ENCODE measurements at places on chromosomes 1 and 21.

DNA sequence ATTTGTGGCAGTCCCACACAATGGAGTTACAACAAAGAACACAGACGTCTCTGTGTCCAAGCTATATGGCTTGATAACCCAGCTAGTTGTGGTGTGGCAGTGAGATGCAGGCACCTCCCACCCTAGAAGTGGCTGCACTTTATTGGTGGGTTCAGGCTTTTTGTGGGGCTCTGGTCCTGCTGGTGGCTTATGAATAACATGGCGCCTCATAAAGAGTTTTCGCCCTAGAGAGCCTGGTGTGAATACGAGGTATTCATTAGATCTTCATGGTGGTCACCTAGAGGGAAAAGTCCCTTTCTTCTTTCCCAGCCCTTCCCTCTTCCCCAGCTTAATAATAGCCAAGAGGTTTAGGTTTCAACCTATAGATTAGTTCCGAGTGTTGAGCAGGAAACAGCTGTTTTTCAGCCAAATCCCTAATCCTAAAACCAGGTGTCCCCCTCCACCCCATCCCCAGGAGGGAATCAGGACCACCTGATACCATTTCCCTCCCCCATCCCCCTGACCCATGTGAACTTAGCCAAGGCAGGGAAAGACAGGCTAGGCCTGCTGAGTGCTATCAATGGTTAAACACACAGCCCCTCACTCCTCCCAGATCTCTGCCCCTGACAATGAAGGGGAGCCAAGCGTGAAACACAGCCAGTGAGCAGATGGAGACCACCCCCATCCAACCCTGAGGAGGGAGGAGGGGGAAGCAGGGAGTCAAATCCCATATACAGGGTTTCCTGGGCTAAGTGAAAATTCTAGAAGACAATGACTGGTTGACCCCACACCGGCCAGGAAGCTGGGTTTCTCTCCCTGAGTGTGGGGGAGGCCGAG is 58.2 kb downstream of the NFASC start:
- no peak for DNase-seq

- peak; percentile 52 for DNase-seq
Observed at GRCh38 chr1:113871597-113872113, at the start of gene PTPN22. PTPN22 (minus strand) TSS chr1:113871712.

DNA sequence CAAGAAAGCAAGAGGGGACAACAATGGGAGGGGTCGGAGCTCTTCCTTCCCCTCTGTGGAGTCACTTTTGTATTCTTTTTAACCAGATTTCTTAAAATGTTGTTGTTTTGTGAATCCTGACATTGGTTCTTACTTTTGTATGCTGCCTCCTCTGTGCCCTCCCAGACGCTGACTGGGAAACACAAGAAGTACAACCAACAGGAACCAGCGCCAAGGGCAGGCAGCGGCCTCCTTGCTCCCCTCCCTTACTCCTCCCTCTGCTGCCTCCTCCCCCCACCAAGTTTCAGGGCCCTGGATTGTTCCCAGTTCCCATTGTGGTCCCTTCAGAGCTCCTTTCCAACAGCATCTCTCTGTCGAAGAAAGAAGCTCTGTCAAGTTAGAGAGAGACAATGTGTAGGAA is 111.1 kb downstream of the BRINP2 start:
- DNase-seq = no peak

DNA sequence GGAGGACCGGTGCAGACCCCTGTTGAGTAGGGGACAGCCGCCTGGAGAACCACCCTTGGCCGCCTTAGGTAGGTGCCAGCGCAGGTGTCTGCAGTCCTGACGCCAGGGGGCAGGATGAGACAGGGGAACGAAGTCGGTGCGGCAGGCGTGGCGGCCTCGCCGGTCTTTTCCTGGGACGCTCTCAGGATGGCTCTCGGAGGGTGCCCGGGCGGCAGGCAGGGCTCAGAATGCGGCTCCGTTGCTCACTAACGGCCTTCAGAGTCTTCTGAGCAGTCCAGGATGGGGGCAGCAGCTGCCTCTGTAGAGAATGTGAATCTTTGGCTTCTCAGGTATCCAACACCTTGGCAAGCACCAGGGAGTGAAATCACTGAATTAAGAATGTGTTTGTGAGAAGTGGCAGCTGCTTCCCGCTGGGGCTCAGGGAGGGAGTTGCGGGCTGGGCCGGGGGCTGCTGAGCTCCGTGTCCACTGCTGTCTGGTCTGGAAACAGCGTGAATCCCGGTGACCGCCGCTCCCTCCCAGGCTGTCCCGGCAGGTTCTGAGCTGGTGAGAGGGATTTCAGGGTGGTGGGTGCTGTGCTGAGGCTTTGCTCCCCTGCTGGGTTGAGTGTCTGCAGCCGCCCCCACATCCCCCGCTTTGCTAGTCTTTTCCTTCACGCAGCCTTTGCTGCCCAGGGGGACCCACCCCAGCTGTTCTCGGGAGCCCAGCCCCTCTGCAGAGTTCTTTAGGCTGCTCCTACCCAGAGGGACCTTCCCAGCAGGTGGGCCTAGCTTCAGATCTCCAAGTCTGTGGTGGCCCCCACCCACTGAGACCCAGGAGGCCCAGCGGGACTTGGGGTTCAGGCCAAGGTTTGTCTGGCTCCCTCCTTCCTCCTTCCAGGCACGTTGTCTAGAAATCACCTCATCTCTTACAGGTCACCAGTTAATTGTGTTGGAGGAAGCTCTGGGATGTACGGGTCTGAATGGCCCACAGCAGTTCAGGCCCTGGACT is 11.1 kb upstream of the C1orf174 start:
- DNase-seq = peak; percentile 73

- DNase-seq = peak; percentile 75
Observed at GRCh38 chr1:202567738-202568137, 142.5 kb downstream of the SYT2 start.

GRCh38 chr21:34701726-34702125 is 32.9 kb downstream of the CLIC6 start:
- peak; percentile 50 for DNase-seq

DNA sequence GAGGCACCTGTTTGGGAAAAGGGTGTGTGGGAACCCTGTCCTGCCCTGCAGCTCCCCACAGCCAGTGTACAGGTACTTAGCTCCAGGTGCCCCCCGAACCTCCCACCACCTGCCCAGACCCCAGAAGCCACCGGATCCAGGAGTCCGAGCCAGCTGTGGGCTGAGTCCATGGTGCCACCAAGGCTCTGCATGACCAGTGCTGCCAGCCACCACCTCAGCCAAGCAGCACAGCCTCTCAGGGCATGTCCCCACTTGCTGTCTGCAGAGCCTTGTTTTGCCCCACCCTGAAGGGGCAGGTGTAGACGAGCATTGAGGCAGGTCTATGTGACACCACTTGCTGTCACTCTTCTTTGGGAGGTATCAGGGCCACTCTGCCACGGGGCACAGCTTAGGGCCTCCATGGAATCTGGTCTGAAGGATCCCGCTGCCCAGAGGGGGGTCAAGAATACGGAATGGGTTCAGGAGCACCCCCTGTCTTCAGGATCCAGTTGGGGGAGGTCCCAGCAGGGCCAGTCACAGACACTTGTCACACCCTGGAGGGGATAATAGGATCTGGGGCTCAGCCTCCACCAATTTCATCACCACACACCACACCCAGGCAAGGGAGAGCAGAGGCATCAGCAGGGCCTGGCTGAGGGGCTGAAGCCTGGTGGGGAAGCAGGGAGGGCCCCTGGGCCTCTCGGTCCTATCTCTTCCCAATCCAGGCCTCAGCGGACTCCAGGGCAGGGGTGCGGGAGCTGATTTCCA is 27.7 kb downstream of the ARHGEF19 start:
- no peak for DNase-seq

GRCh38 chr1:20271498-20272400 is 18.9 kb upstream of the VWA5B1 start:
- DNase-seq = no peak

DNA sequence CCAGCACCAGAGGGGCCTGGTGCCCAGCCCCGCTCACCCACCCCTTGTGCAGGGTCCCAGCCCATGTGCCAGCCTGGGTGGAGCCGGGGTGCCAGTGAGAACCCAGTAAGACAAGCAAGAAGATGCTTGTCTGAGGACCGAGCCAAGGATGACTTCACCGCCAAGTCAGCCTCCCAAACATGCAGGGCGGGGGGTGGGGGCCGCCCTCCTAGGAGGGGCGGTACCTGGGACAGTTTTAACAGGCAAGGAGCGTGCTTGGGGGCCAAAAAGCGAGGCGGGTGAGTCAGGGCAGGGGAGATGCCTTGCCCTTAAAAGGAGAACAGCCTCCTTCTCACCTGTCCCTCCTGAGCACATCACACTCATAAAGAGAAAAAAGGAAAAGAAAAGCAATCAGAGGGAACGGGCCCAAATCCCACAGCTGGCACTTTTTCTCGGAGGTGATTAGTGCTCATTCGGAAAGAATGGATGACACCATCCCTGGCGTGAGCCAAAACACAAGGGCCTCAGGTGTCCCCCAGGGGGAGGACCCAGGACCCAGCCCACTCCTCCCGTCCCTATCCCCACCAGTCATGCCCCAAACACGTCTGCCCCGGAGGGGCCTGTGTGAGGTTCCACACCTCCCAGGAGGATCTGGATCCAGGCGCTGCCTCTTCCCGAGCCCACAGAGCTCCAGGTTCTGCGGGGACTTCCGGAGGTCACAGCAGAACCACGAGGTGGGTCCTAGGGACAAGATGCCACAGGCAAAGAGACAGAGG is 77.6 kb upstream of the IFFO2 start:
- peak; percentile 87 for DNase-seq

GRCh38 chr21:38802050-38803026 is 3.4 kb upstream of the ETS2 start:
- no peak for DNase-seq

DNA sequence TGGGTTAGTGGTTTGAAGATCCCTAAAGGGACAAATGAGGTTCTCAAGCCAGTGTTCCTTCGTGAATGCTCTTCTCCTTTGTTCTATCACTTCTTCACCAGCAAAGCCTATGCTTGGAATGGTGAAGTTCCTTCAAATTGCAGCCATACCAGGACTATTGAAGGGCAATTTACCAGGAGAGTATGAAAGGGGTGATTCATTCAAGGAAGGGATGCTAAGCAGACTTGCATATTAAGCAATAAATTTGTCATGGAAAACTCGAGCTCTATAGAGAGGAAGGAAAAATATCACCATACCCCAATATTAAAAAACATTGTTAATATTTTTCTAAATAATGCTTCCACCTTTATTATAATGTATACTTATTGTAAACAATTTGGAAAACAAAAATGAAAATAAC is 9.3 kb upstream of the TSNAX start:
- no peak for DNase-seq

DNA sequence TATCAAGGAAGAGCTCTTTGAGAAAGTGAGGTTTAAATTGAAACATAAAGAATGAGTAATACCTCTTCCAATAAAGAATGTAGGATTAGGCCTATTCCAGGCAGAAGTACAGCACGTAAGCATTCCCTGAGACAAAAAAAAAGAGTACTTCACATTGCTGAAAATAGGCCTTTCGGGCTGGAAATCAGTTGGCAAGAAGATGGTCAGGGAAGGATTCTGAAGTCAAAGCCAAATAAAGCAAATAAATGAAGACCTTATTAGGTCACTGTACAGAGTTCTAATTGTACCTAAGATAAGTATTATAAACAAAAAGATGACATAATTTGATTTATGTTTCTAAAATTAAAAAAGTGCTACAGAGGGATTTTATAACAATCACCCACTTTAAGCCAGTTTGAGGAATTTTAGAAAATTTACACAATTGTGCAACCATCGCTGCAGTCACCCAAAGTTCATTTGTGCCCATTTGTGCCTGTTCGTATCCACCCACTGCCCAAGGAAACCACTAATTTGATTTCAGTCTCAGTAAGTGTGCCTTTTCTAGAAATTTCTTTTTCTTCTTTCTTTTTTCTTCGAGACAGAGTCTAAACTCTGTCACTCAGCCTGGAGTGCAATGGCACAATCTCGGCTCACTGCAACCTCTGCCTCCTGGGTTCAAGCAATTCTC is 58.6 kb downstream of the FMO4 start:
- no peak for DNase-seq

- DNase-seq = no peak
Observed at GRCh38 chr1:186837806-186838205, 9.1 kb downstream of the PLA2G4A start.

GRCh38 chr1:54149734-54150133 is 3.1 kb downstream of the CDCP2 start:
- no peak for DNase-seq

GRCh38 chr1:111219557-111220286 is 7.8 kb upstream of the CHI3L2 start:
- DNase-seq = no peak

- no peak for DNase-seq
Observed at GRCh38 chr1:23574265-23574754, 15.0 kb upstream of the ID3 start.

DNA sequence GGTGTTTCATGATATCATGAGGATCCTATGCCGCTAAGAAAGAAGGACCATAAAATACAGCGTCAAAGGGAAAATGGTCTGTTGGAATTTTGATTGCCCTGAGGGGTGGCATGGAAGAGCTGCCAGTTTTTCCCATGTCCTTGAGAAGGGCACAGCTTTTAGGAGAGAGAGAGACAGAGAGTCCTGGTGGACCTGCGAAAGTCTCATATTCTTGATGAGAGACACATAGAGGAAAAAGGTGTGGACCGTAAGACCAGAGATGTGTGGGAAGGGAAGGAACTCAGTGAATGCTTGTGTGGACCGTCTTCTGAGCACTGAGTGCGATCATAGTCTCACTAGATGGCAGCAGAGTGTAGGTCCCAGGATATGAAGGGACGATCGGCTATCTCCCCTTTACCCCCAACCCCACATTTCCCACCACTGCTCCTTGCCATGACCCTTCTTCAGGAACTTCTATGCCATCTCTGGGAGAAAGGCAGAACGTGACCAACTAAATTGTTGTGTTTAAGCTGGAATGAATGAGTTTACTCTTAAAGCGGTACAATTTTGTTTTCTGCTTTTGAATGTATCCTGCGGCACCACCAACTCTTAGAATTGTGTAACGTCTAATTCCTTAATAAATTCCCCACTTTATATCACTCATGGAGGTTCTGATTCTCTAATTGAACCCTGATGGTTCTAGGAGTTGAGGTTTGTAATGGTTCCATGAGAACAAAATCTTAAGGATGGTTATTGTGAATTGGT is 117.7 kb downstream of the CTH start:
- DNase-seq = peak; percentile 70

DNA sequence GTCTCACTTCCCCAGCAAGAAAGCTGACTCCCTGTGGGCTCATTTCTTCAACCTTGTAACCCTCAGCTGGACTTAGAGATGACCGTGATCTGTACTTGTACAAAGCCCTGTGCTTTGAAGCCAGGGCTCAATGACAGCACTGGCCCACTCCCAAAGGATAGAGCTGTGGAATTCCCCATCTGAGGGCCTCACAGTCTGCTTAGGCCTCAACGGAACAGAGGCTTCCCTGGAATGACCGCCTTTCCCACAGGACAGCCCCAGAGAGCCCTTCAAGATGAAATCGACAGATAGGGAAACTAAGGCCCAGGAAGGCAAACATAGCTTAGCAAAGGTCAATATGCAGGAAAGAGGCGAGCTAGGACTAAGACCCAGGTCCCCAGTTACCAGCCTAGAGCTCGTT is 11.5 kb downstream of the SLC9A1 start:
- DNase-seq = no peak

GRCh38 chr1:22547186-22547817 is 16.0 kb upstream of the EPHA8 start:
- DNase-seq = no peak
